Stimulated activated CD8-positive, alpha-beta memory T cell treated with anti-CD3 and anti-CD28 coated beads, Interleukin-4, amount 100 ng/mL, for 4 hours (primary cell): ENCODE measurements at places on chromosomes 3 and 15.

- no peak for DNase-seq
Measured at GRCh38 chr3:74345701-74346100, 268.8 kb downstream of the CNTN3 start.

DNA sequence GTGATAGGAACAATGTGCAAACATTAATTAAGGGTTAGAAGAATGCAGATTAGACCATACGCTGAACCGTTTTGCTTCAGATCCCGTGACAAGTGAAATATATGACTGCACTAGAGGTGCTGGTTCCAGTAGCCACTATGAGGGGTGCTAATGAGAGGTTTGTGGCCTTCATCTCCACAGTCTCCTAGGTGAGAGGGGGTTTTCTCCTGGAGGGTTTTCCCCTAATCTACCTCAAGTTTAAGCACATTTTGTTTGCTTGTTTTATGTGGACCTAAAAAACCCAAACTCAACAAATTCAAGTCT lies 13.7 kb upstream of the SHF start:
- DNase-seq = no peak

DNA sequence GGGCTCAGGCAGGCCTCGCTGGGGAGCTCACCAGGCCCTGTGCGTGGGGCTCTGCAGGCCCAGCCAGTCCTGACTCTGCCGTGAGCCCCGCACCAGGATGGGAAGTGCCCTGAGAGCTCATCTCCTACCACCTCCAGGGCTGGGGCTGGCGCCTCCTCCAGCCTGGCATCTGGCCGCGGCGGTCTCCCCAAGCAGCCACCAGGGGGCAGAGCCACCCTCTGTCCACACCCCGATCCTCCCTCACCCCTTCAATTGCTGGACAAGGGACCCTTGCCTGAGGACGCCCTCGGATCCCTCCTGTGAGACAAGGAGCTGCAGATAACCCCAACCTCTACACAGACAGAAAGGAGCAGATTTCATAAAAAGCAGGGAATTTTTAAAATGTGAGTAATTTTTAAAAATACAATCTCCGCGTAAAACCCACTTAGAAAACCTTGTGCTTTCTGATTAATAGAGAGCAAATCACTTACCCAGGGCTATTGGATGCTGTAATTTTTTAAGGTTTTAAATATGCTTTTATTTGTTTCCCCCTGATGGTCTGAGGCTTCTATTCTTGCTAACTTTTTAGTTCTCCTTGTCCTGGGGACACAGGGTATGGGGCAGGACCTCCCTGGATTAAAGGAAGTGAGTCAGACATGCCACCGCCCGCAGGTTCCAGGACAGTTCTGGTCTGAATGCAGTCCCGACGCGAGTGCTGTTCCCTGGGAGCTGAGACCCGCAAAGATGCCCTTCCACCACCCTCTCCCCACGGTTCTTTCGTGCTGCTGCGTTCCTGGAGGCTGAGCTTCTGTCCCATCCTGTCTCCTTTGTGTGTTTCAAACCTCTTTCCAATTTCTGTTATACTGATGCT lies 52.3 kb upstream of the CHRNA7 start:
- DNase-seq = no peak

DNA sequence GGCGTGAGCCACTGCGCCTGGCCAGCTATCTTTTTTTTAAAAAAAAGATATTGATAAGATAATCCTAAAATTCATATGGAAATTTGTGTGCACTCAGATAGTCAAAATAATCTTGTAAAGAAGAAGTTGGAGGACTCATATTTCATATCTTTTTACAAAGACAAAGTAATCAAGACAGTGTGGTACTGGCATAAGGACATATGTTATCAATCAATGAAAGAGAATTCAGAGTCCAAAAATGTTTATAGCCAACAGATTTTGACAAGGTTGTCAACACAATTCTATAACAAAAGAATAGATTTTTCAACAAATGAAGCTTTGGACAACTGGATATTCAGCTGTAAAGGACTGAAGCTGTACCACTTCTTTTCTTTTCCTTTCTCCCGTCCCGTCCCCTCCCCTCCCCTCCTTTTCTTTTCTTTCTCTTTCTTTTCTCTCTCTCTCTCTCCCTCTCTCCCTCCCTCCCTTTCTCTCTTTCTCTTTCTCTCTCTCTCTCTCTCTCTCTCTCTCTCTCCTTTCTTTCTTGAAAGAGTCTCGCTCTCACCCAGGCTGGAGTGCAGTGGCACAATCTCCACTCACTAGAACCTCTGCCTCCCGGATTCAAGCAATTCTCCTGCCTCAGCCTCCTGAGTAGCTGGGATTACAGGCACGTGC lies 126.8 kb downstream of the GSK3B start:
- DNase-seq = no peak

DNA sequence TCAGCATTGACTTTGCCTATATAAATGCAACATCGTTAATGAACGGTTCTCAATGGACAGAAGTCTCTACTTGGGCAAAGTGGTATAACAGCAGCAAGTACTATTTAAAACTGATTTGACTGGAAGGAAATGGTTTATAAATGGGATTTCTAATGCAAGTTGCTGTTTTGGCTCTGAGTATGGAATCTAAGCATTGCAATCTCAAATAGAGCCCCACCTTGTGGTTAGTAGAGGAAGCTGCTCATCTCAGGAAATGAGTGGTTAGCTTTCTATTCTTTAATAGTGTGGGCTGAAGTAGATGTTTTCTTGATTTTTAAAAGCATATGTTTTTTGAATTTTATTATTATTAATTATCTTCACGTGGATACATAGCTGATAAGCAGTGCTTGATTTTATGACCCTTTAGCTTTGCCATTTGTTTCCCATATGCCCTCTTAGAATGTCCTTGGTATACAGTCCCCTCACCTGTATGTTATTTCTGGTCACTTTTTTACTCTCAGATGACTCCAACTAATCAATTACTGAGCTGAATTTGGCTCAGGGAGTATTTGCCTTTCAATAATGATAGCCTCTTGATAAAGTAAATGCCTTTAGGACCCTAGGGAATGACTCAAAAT lies 67.1 kb downstream of the OXSM start:
- no peak for DNase-seq

DNA sequence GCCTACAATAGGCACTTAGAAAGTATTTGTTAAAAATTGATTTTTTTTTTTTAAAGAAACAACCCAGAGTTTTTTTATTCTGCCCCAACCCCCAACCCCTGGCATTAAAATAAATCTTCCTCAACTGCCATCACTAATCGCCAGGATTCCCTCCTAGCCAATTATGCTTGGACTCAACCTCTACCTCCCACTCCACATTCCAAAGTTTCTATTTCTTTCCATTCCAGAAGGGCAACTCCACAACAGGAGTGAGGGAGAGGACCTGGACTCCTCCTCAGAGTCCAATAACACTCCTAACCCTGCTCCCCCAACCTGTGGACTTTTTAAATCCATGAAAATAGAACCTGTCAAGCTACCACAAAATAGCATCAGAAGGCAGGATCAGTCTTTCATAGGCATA lies 99.4 kb downstream of the ADAMTS9 start:
- DNase-seq = no peak

DNA sequence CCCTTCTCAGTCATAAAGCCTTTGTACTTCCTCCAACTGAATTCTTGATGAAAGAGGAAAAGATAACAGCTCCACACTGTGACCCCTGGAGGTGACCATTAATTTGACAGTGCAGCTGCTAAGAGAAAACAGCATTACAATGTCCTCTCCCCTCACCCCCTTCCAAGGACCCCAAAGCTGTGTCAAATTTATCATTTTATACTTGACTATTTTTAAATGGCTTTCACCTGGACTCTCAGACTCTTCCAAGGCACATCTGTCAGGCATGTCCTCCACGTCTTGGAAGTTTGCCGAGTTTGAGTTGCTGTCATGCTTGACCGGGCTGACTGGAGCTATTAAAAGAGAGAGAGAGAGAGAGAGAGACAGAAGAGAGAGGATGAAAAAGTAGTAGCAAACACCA lies 236.5 kb downstream of the WDR72 start:
- DNase-seq = no peak

GRCh38 chr15:45827275-45827674 lies 192.4 kb downstream of the SQOR start:
- DNase-seq = no peak

DNA sequence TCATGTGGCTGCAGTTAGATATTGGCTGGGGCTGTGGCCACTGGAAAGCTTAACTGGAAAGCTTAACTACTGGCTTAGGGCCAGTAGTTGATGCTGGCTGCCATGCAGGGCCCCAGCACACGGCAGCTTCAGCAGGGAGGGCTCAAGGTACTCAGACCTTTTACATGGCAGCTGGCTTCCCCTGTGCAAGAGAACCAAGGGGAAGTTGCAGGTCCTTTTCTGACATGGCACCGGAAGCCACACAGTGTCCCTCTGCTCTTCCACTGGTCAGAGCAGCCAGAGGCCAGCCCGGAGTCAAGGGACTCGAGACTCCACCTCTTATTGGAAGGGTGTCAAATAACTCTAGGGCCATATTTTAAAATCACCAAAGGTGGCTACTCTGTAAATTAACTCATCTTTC lies 24.5 kb downstream of the CCR9 start:
- DNase-seq = no peak

DNA sequence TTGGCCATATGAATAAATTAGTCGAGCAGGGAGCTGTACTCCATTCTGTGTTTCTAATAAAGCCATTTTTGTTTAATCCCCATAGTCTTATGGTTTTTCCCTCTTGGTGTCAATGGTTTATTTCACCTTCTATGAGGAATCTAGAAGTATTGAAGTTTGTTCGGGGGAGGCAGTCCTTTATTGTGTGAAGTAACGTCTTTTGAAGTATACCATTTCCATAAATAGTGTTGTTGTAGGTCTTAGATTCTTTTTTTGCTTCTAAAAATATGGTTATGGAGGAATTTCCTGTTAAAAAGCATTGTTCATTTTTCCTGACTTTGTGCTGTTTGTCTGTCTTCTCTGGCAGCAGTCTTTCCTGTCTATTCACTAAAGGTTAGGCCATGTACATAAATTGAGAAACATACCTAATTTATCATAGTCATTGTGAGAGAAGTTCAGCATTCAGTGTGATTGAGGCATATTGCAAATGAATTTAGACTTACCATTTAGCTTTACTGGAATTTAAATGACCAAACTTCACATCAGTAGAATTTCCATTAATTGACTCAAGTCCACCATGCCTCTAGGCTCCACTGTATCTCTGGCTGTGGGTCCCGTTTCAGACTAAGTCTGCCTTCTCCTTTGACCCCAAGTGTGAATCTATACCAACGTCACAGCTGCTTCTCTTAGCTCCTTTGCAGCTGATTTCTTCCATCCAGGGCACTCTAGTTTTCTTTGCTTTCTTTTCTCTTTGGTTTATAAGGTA lies 37.3 kb downstream of the YEATS2 start:
- DNase-seq = no peak

DNA sequence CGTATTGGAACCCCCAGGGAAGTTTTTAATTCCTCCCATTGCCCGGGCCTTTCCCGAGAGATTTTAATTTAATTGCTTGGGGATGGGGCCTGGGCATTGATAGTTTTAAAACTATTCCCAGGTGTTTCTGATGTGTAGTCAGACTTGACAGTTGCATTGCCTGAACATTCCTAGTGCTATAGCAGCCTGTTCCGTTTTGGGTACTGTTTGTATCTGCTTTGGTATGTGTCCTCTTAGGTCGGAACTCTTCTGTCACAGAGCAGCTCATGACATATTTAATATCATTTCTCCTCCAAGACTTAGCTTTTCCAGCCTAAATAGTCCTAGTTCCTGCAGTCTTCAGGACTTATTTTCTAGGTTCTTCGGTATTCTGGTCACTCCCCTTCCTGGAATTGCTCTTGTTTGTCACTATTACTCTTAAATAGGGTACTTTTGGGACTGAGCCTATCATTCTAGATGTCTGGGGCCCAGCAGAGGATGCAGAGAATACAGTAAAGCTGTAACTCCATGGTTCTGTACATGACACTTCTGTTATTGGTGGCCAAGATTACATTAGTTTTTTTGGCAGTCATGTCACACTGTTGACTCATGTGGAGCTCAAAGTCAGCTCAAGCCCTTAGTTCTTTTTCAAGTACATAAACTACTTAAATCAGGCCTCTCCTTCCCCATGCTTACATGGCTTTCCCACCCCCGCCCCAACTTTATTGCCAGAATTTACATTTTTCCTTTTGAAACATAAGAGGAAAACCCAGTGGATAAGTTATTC lies 81.5 kb downstream of the BBX start:
- no peak for DNase-seq

- DNase-seq = no peak
Measured at GRCh38 chr15:40150163-40150925, 10.5 kb upstream of the BUB1B start.

DNA sequence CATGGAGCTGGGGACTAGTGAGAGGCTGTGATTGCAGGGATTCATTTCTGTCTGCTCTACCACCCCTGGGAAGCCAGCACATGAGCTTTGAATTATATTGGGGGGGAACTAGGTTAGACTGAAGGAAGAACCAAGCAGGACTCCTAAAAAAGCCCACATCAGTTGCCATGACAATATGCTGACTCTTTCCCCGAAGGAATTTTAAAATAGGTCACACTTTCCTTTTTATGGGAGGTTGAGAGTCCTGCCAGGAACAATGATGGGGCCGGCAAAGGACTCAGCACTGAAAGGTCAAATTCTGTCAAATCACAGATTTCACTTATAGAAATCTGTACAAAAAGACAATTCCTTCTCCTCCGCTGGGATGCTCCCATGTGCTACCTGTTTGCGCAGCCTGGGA lies 130.8 kb downstream of the ZNF621 start:
- DNase-seq = no peak

GRCh38 chr15:68347392-68347791 lies 69.8 kb downstream of the FEM1B start:
- DNase-seq = no peak

DNA sequence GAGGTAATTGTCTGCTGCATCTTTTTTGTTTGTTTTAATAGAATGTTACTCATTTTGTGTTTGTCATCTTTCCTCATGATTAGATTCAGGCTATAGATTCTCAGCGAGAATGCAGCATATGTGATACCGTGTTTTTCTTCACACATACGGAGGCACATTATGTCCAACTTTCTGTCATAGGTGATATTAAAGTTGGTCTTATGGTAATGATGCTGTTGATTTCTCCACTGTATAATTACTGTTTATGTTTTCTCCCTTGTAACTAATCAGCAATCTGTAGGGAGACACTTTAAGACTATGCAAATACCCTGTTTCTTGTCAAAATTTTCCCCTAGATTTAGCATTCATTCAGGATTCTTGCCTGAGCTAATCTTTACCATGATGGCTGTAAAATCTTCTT lies 87.6 kb downstream of the CLDN1 start:
- no peak for DNase-seq

DNA sequence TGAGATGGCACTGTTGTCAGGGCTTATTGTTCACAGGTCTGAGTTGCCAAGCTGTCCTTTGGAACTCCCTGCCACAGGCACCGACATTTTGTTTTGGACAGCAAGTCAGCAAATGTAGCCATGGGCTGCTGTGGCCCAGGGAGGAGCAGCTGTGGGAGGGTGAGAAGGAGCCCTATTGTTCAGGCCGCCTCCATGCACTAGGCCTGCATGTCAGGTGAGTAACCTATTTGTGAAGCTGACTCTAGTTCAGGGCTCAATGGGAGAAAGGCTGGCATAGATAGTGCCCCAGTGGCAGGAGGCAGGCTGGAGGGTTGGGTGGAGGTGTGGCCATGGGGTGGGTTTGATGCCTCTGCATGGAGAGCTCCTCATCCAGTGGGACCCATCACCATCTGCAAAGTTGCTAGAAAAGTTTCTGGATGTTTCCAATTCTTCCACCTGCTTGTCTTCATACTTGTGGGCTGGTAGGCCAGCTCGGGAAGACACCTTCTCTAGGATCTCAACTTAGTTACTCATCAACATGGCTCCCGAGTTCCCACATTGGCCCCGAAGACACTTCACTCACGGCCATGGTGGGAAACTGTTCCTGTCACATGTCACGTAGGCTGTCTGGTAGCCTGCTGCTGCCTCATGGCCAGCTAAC lies 19.5 kb downstream of the AMOTL2 start:
- no peak for DNase-seq
